Heart left ventricle (tissue), 16 donors: ENCODE measurements at places on chromosomes 2 and 18.

DNA sequence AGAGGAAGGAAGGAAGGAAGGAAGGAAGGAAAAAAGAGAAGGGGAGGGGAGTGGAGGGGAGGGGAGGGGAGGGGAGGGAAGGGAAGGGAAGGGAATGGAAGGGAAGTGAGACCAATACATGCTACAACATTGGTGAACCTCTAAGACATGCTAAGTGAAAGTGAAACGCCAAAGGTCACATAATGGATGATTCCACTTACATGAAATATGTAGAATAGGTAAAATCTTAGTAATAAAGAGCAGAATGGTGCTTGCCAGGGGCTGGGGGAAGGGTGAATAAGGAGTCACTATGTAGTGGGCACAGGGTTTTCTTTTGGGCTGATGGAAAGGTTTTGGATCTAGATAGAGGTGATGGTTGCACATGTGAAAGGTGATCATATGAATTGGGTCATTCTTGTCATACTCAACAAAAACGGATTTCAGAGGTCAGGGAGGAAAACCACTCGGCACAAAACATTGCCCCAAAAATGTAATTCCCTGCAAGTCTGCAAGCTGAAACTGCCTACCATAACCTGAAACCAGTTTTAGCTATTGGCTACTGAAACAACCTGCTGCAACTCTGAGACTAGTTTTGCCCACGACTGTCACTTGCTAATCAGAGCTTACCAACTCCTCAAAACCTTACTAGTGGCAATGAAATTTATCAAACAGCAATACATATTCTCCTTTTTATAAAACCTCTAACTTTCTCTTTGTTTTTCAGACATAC lies 59.2 kb downstream of the CCDC141 start:
- DNase-seq: no peak

GRCh38 chr18:63879709-63880108 lies 7.8 kb upstream of the SERPINB2 start:
- no peak for DNase-seq

DNA sequence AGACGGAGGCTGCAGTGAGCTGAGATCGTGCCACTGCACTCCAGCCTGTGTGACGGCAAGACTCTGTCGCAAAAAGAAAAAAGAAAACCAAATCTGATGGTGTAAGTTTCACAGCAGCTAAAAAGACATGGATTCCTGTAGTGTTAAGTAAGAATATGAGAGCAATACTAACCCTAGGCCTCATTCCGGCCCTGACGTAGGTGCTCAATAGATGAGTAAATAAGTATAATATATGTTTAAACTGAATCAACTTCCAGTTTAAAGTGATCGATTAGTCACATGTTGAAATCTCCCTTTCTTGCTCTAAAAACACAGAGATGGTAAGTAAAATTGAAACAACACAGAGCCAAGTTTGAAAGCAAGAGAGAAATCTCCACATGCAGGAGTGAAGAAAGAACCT lies 8.0 kb downstream of the ME2 start:
- no peak for DNase-seq

DNA sequence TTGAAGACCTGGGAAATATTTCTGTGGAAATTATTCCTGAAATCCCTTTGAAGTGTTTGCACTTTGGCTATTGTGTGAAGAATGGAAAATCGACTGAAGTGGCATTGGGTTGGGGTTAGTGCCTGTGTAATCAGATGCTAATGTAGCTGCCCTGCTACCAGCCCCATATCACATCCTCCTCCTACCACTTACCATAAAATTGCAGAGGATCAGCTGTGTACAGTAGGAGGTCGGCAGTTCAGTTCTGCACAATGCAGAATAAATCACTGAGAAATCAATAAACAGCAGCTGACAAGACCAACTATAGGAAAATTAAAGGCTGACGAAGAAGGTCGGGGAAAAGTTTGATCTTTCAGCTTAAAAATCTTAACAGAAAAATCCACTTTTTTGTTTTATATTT lies 440.9 kb downstream of the PTPRM start:
- DNase-seq: no peak
